Articular chondrocyte of knee joint (primary cell): ENCODE measurements at places on chromosomes 11 and 22. TPM values are rescaled to one million over a fixed set of nuclear protein-coding genes. Genes with fewer than 3 reads are reported as not detected.

SYT13 gene
- 0.13 and 0.32 TPM in 2 replicates for total RNA-seq

MIOX gene
- total RNA-seq = not detected in 2 replicates

CARD16 gene
- 0.39 and 0.76 TPM in 2 replicates for total RNA-seq

LDLRAD3 gene
- total RNA-seq = 14.8 and 15.5 TPM in 2 replicates

ART1 gene
- not detected in 2 replicates for total RNA-seq

PTPRCAP gene
- total RNA-seq = 0.11 and 0.26 TPM in 2 replicates

GRIA4 gene
- total RNA-seq = not detected in 2 replicates

RIC3 gene
- 1.2 and 1.6 TPM in 2 replicates for total RNA-seq

GGTLC3 gene
- total RNA-seq = not detected in 2 replicates

SEC14L6 gene
- total RNA-seq = 2.6 and 6.1 TPM in 2 replicates

MB gene
- not detected in 2 replicates for total RNA-seq
